Stimulated activated CD4-positive, alpha-beta T cell treated with anti-CD3 and anti-CD28 coated beads, Interleukin-2, amount 100 ng/mL, for 24 hours (primary cell): ENCODE measurements at places on chromosomes 5 and 9.

- DNase-seq = no peak
Observed at GRCh38 chr5:168215646-168216045, 75.8 kb upstream of the WWC1 start.

DNA sequence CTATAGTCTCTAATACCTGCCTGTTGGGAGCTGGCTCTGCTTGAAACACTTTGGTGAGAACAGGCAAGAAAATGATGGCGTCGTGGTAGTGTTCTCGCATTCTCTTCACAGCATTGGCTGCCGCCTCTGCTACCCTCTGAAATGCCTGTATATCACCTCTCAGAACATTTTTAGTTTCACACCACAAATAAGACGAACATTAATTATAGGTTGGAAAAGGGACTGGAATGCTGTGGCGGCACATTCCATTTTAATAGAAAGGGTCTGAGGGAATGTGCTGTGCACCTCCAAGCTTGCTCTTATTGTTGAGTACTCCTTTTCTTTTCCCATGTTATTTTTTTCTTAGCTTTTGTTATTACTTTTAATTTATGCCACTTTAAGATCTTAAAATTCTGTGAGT lies 134.6 kb upstream of the HMHB1 start:
- DNase-seq = no peak

- no peak for DNase-seq
Observed at GRCh38 chr5:104498281-104498680, 935.7 kb upstream of the NUDT12 start.

- DNase-seq = peak; percentile 27
Observed at GRCh38 chr9:34884747-34885189, 73.3 kb upstream of the PHF24 start.
